Activated T-helper 2 cell treated with anti-CD3 and anti-CD28 coated beads, Interferon-gamma antibody, Interleukin-2, Interleukin-4, amounts not matched to agents 10 μg/mL and 5 μg/mL and 100 μg/mL, durations not matched to agents 14 hours and 24 hours and 36 hours (primary cell): ENCODE measurements at places on chromosomes 12 and 14.

DNA sequence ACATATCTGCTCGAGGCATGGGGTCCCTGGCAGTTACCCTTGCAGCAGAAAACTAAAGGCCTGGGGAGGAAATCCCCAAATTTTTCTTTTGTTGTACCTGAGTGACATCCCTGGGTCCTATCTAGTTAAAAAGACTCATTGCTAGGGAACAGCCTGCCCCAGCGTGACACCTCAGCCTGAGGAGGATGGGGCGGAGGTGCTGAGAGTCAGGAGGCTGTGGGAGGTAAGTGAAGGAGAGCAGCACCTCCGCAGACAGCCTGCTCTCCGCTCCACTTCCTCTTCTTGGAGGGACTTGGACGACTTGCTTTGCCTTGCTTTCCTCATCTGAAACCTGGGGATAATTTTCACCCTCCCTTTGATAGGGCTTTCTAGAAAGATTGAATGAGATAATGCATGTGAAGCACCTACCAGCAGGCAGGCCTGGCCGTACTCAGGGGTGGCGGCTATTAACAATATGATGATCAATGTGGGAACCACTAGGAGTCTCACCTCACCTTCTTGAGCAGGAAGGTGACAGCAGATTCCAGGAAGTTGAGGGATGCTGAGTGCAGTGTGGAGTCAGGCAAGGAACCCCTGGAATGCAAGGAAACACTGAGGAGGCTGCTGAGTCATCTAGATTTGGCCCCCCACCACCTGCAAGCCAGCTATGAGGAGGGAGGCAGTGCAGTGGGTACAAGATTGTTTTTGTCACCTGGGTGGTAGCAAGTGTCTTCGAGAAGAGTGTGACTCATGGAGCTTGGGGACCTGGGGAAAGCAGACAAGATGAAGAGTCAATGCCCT lies 23.2 kb downstream of the UBE3B start:
- no peak overlapping the region for H3K27ac ChIP-seq
- no peak for DNase-seq
- no peaks in the 10 kb centered on the region for H3K27me3 ChIP-seq
- H3K4me1 ChIP-seq = no peaks in the 10 kb centered on the region

- no peaks in the 10 kb centered on the region for H3K4me1 ChIP-seq
- H3K36me3 ChIP-seq = no peaks in the 10 kb centered on the region
Observed at GRCh38 chr12:54680374-54680773, 32.2 kb upstream of the DCD start.

GRCh38 chr14:50622978-50623377 lies 45.1 kb downstream of the SAV1 start:
- no peaks in the 10 kb centered on the region for H3K27me3 ChIP-seq
- H3K4me3 ChIP-seq = no peak overlapping the region
- H3K27ac ChIP-seq = no peak overlapping the region
- no peak for DNase-seq
- H3K4me1 ChIP-seq = peaks cover 2% of the 10 kb centered on the region

DNA sequence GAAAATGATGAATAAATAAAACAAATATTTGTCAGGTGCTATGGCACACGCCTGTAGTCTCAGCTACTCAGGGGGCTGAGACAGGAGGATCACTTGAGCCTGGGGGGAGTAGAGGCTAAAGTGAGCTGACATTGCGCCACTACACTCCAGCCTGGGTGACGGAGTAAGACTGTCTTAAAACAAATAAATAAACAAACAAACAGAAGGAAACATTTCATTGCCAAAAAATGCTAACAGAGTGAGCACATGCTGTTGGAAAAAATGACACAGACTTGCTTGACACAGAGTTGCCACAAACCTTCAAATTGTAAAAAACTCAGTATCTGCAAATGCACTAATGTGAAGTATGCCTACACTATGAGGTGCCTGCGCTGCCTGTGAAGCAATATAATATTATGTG lies 50.8 kb upstream of the AP4S1 start:
- peaks cover 24% of the 10 kb centered on the region for H3K4me1 ChIP-seq
- no peak overlapping the region for H3K4me3 ChIP-seq
- peaks cover 4% of the 10 kb centered on the region for H3K36me3 ChIP-seq
- H3K27me3 ChIP-seq = no peaks in the 10 kb centered on the region

GRCh38 chr14:92568621-92569479 lies 55.3 kb downstream of the RIN3 start:
- peaks cover 54% of the 10 kb centered on the region for H3K27me3 ChIP-seq
- H3K36me3 ChIP-seq = peaks cover 16% of the 10 kb centered on the region
- peaks cover 10% of the 10 kb centered on the region for H3K4me1 ChIP-seq
- no peak overlapping the region for H3K4me3 ChIP-seq

DNA sequence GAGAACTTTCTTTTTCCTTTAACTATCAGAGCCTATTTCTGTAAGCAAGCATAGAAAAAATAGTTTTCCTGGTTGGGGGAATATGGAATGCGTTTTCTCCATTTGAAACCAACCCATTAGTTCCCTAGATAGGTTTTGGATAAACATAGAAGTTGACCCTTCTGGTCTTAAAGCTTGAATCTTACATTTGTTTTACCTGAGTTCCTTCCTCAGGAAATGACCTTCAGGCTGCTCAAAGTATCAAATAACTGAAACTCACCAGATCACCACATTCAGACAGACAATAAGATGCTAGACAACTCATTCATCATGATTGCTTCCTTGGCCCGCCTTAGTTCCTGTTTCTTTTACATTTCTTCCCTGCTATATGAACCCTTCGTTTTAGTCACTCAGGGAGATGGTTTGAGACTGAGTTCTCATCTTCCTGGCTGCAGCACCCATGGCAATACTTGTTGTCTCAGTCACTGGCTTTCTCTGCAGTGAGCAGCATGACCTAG lies 52.2 kb downstream of the LRP6 start:
- no peak overlapping the region for H3K4me3 ChIP-seq
- no peak overlapping the region for H3K27ac ChIP-seq
- peaks cover 50% of the 10 kb centered on the region for H3K27me3 ChIP-seq
- DNase-seq = no peak
- no peaks in the 10 kb centered on the region for H3K36me3 ChIP-seq
- peaks cover 2% of the 10 kb centered on the region for H3K4me1 ChIP-seq

DNA sequence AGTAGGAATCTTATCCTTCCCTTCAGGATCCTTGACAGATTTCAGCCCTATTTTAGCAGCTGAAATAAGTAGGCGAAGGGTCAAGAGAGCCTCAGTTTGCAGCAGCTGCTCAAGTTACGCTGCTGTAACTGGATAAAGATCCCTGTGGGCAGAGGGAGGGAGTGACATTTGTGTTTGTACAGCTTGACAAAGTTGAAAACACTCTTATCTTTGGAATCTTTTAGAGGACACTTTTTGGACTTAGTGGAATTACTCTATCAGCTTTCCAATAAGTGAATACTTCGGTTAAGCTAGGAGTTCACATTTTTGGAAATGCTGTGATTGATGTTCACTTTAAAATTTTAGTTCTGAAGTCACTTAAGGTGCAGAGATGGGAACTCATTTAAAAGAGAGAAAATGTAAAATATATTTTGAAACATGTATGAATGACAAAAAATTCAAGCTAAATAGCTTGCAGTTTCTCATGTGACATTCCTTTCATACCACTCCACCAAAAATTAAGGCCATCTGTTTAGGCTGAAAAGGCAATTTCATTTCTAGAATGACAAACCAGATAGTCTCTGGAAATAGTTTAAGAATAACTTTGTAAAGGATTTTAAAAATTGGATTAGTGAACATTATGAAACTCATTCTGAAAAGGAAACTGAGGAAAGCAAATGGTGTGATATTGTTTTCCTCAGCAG lies 55.2 kb downstream of the SLC38A4 start:
- no peaks in the 10 kb centered on the region for H3K36me3 ChIP-seq
- no peak for DNase-seq
- H3K4me3 ChIP-seq = no peak overlapping the region
- H3K27me3 ChIP-seq = peaks cover 39% of the 10 kb centered on the region
- no peak overlapping the region for H3K27ac ChIP-seq

DNA sequence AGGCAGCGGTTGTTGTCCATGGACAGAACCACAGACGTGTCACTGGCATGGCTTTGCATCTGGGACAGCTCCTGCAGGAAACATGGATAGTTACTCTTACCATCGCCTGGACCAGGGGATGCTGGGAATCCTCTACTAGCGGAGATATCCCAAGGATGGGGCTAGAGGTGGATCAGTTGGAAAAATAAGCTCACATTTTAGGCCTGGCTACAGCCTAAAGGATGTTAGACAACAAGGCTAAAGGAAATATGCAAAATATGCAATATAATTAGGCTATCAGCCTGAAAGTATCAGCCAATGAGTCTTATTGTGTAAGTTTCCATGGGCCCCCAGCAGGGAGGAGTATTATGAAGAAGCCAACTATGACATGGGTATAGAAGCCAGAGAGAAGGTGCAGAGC lies 5.0 kb downstream of the KRT76 start:
- peaks cover 7% of the 10 kb centered on the region for H3K27me3 ChIP-seq
- H3K36me3 ChIP-seq = no peaks in the 10 kb centered on the region
- H3K27ac ChIP-seq = no peak overlapping the region
